Glutamatergic neuron (in vitro differentiated cells): ENCODE measurements at places on chromosomes 13 and 19.

DNA sequence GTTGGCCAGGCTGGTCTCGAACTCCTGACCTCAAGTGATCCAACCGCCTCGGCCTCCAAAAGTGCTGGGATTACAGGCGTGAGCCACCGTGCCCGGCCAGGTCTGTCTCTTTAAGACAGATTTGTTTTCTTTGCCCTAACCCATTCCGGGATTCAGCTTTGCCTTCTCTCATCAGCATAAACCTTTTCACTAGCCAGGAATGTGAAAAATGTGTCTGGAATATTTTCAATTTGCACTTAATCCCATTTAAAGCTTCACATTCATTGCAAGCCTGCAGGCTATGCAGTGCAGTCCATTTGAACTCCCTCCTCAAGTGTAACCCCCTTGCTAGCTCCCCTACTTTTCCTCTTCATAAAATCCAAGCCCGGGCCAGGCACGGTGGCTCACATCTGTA, 880 bp upstream of the TMEM160 start:
- H3K4me3 ChIP-seq: peak overlapping the region; percentile 1
- no peak for DNase-seq
- no peaks in the 10 kb centered on the region for H3K36me3 ChIP-seq
- H3K4me1 ChIP-seq: peaks cover 2% of the 10 kb centered on the region

- no peaks in the 10 kb centered on the region for H3K36me3 ChIP-seq
- H3K27ac ChIP-seq: no peak overlapping the region
- no peak overlapping the region for H3K4me3 ChIP-seq
- H3K27me3 ChIP-seq: no peaks in the 10 kb centered on the region
Observed at GRCh38 chr13:29676535-29676934, 81.0 kb upstream of the SLC7A1 start.

GRCh38 chr19:38388349-38389100, at the start of gene SPRED3:
SPRED3 (plus strand) TSS chr19:38388697; CDS start chr19:38390303, 1,606 bp downstream.
- H3K4me3 ChIP-seq: peak within 1 kb of the TSS; percentile 96
- H3K36me3 ChIP-seq: peaks cover 7% of the 10 kb centered on the region
- H3K27me3 ChIP-seq: peaks cover 25% of the 10 kb centered on the region

- no peak overlapping the region for H3K4me3 ChIP-seq
- no peak overlapping the region for H3K27ac ChIP-seq
- H3K4me1 ChIP-seq: no peaks in the 10 kb centered on the region
- H3K36me3 ChIP-seq: no peaks in the 10 kb centered on the region
Observed at GRCh38 chr13:73496711-73497110, 437.9 kb downstream of the KLF5 start.

DNA sequence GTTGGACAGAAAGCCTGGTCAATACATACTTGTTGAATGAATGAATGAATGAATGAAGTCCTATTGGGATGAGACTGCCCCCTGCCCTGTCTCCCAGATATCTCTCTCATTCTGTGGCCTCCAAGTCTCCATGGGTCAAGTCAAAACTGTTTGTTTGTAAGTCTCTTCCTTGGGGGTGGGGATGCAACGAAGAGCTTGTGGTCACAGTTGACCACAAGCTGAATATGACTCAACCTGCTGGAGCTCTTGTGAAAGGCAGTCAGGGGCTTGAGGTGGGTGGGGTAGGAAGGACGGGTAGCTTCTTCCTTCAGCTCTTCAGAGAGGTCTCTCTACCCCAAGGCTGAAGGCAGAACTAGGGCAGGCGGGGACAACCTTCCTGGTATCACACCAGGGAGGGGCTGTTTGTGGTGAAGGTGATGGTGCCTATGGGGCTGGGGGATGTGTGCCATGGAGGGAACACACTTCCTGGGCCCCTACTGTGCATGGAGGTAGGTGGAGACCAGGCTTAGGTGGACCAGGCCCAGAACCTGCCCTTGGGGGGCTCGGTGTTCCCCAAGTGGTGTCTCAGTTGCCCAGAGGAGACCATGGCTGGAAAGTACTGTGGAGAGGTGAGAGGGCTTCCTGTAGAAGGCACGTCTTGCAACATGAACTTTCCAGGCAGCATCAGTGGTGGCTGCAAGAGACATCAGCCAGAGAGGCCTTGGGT, 8.0 kb downstream of the MYO1F start:
- H3K27ac ChIP-seq: no peak overlapping the region
- H3K27me3 ChIP-seq: peaks cover 3% of the 10 kb centered on the region
- H3K36me3 ChIP-seq: no peaks in the 10 kb centered on the region
- no peak for DNase-seq
- H3K4me1 ChIP-seq: no peaks in the 10 kb centered on the region
- H3K4me3 ChIP-seq: no peak overlapping the region

DNA sequence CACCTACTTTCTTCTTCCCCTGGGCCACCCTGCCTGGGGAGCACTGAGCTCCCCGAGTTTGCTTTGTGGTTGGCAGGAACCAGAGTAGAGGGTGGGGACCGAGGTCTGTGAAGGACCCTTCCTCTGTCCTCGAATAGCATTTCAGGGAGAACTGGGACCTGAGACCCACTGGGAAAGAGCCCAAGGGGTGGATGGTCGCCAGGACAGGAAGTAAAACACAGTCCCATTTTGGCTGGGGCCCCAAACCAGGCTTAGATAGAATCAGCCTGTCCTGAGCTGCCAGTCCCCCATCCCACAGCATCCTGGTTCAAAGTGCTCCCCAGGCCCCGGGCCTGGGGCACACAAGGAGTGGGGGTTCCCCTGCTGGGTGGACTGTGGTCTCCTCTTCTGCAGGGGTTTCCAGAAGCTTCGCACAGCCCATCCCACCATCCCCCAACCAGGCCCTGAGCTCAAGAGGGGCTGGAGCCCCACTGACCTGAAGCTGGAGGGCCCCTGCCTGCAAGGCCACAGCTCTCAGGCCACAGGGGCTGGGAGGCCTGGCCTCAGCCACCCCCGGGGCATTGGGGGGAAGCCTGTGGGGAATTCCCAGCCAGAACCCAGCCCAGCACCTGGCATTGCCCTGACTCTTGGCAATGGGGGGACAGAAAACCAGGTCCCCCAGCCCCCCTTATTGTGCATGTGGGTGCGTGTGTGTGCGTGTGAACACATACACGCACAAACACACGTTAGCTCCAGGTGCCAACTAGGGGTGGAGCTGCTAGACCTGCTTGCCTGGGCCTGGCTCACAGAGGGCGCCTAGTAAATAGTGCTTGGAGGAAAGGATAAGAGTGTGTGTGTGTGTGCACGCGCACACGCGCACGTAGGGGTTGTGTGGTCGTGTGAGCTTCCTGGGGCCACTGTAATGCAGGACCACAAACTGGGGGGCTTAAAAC, 995 bp upstream of the MKNK2 start:
- H3K4me3 ChIP-seq: peak overlapping the region; percentile 55
- peaks cover 4% of the 10 kb centered on the region for H3K4me1 ChIP-seq
- DNase-seq: no peak
- peaks cover 2% of the 10 kb centered on the region for H3K27me3 ChIP-seq

GRCh38 chr19:32624410-32624809, 43.4 kb downstream of the PDCD5 start:
- peaks cover 11% of the 10 kb centered on the region for H3K36me3 ChIP-seq
- DNase-seq: no peak
- peaks cover 2% of the 10 kb centered on the region for H3K4me1 ChIP-seq
- no peak overlapping the region for H3K27ac ChIP-seq
- H3K27me3 ChIP-seq: peaks cover 1% of the 10 kb centered on the region

GRCh38 chr13:35599384-35599783, 122.9 kb upstream of the MAB21L1 start:
- H3K27ac ChIP-seq: no peak overlapping the region
- peaks cover 38% of the 10 kb centered on the region for H3K4me1 ChIP-seq
- no peaks in the 10 kb centered on the region for H3K27me3 ChIP-seq
- no peaks in the 10 kb centered on the region for H3K36me3 ChIP-seq
- no peak overlapping the region for H3K4me3 ChIP-seq
- no peak for DNase-seq

DNA sequence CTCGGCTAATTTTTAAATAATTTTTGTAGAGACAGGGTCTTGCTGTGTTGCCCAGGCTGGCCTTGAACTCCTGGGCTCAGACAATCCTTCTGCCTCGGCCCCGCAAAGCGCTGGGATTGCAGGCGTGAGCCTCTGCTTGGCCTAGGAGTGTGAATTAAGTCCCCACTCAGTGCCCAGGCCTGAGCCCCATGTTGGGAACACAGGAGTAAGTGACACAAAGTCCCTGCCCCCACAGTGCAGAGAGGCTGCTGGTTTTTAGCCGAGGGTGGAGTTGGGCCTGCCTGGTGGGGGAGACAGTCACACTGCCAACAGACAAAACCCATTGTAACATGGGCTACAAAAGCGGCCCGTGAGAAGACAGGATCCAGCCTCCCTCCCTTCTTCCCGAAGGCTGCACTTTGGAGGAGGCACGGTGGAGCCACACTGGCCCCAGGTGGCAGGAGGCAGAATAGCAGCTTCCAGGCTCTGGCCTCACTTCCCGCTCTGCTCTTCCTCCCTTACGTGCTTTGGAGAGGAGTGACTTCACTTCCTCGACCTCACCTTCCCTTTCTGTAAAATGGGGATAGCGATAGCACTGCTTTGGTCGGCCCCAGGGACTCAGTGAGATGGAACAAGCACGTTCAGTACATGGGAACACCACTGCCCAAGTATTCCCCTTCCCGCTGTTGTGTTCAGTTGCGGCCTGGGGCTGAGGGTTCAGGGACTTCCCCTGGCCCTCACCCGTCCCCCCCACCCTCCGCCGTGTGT, 15.2 kb upstream of the EHD2 start:
- DNase-seq: peak; percentile 86
- peaks cover 15% of the 10 kb centered on the region for H3K27me3 ChIP-seq
- peak overlapping the region; percentile 79 for H3K27ac ChIP-seq

DNA sequence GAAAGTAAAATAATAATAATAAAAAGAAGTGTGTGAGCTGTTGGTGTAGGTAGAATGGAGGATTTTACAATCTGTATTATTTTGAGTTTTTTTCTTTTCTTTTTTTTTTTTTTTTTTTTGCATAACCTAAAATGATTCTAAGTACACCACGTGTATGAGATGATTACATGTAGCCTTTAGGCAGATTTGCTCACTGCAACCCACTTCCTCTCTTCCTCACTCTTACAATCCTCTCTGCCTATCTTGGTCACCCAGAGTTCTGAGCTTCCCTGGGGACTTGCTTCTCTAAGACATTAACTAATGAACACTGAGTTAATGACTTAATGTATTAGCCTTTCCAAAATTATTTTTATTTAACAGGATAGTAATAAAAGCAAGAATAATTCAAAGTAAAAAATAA, 1169.6 kb downstream of the EFNB2 start:
- H3K4me3 ChIP-seq: no peak overlapping the region
- H3K27ac ChIP-seq: no peak overlapping the region
- H3K27me3 ChIP-seq: no peaks in the 10 kb centered on the region
- no peaks in the 10 kb centered on the region for H3K36me3 ChIP-seq
- DNase-seq: no peak

DNA sequence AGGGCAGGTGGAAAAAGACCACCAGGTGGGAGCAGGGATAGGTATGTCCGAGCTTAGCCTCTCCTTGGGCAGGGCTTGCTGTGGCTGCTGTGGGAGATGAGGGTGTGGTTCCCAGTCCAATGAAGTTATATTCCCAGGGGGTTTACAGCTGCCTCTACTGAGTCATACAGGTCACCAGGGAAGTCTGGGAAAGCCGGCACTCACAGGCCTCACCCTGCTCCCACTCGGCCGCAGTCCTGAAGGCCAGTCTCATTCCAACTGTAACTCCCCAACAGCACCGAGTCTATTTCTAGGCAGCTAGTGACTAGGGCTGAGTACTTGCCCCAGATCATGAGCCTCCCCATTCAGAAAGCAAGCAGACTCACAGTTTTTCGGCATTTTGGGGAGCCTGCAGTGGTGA, 77.1 kb downstream of the FNDC3A start:
- H3K36me3 ChIP-seq: peaks cover 4% of the 10 kb centered on the region
- H3K4me3 ChIP-seq: no peak overlapping the region
- no peaks in the 10 kb centered on the region for H3K27me3 ChIP-seq
- no peaks in the 10 kb centered on the region for H3K4me1 ChIP-seq
- H3K27ac ChIP-seq: no peak overlapping the region

- peaks cover 9% of the 10 kb centered on the region for H3K4me1 ChIP-seq
- H3K27ac ChIP-seq: no peak overlapping the region
- no peak overlapping the region for H3K4me3 ChIP-seq
Observed at GRCh38 chr13:99161512-99161911, 39.1 kb upstream of the UBAC2 start.

DNA sequence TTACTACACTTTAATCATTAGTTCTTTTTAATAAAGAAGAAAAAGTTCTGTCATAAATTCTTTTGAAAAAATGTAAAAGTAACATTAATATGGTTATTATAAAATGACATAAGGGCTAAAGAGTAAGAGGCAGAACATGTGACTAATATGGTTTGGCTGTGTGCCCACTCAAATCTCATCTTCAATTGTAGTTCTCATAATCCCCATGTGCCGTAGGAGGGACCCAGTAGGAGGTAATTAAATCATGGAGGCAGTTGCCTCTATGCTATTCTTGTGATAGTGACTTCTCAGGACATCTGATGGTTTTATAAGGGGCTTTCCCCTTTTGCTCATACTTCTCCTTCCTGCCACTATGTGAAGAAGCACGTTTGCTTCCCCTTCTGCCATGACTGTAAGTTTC, 104.5 kb downstream of the UGGT2 start:
- H3K4me1 ChIP-seq: no peaks in the 10 kb centered on the region
- DNase-seq: no peak
- H3K4me3 ChIP-seq: no peak overlapping the region
- H3K36me3 ChIP-seq: peaks cover 5% of the 10 kb centered on the region

DNA sequence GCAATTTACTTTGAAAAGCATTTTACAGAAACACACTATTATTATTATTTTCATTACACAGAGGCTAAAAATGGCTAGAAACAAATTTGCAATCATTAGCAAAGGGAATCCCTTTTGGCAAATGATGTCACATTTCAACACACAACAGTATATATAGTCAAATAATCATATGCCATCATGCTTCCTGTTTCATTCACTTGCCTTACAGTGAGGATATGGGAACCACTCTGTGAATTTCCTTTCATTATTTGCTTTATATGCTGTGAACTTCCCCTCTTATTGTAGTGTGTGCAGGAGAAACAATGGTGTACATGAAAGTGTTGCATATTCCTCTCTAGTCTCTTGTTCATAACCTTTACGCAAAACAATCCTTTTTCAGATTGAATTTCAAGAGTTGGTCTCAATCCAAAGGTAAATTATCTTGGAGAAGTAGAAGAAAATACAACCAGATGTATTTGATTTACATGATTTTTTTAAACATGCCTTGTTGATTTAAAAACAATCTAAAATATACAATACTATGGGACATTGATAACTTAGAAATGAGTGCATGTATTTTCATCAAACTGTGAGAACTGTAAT, 657.3 kb downstream of the EFNB2 start:
- no peaks in the 10 kb centered on the region for H3K36me3 ChIP-seq
- no peak for DNase-seq
- H3K4me3 ChIP-seq: no peak overlapping the region
- H3K4me1 ChIP-seq: no peaks in the 10 kb centered on the region
- H3K27me3 ChIP-seq: no peaks in the 10 kb centered on the region

DNA sequence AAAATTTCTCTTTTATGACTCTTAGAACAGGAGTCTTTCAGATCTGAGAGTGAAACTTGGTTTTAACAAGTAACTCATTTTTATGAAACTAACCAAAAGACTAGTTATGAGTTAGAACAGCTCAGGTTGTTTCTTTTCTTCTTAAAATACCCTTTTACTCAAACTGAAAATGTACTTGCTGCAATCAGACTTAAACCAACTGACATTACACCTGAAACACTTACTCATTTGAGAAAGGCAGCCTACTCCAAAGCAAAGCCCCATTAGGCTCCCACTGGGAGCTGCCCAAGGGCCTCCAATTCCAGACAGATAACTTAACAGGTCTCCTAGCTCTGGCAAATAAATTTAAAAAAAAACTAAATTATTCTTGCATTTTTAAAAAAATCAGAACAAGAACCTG, 3.6 kb downstream of the FOXO1 start:
- no peaks in the 10 kb centered on the region for H3K36me3 ChIP-seq
- H3K27ac ChIP-seq: no peak overlapping the region
- no peak for DNase-seq
- no peak overlapping the region for H3K4me3 ChIP-seq
- H3K4me1 ChIP-seq: peaks cover 3% of the 10 kb centered on the region
